ENCODE measurements at places on chromosomes 5 and 9.
A peak's percentile ranks its signal among the peaks of the same experiment; 100 is the strongest.

- peak; percentile 73 for DNase-seq
These were observed 3.2 kb downstream of the SH3PXD2B start for GRCh38 chr5:172450861-172451695.

- DNase-seq: peak; percentile 34
These were observed 63.3 kb upstream of the ZFR start for GRCh38 chr5:32507738-32508434.

GRCh38 chr5:14081791-14082190 is 61.4 kb upstream of the TRIO start:
- no peak for DNase-seq

GRCh38 chr5:87526131-87526530 is 113.4 kb upstream of the CCNH start:
- no peak for DNase-seq

DNA sequence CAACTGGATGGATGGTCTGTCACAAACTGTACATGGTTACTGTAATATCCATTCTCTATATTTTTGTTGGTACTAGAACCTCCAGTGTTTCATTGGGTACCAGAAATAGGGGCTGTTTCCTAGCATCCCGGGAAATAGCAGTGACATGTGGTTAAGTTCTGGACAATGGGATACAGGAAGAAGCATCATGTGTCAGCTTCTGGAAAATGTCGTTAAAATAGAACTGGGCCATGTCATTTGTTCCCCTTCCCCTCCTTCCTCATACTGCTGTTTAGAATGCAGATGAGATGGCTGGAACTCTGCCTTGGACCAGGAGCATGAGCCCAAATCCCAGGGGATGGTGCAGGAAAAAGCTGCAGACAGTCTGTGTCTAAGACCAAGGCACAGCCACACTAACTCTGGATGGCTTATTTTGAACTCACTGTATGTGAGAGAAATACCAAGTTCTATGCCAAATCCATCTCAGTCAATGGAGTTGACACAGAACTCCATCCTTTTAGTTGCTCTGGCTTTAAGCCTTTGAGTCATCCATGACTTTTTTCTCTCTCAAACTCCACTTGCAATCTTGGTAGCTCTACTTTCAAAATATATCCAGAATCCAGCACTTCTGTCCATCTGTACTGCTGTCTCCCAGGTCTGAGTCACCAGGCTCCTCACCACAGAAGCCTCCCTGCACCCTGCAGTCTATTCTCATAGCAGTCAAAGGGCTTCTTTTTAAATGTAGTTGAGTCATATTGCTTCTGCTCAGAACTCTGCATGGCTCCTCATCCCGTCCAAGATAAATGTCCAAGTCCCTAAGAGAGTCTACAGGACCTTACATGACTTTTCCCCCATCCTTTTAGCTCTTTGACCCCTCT is 184.2 kb downstream of the NSG2 start:
- DNase-seq: no peak

DNA sequence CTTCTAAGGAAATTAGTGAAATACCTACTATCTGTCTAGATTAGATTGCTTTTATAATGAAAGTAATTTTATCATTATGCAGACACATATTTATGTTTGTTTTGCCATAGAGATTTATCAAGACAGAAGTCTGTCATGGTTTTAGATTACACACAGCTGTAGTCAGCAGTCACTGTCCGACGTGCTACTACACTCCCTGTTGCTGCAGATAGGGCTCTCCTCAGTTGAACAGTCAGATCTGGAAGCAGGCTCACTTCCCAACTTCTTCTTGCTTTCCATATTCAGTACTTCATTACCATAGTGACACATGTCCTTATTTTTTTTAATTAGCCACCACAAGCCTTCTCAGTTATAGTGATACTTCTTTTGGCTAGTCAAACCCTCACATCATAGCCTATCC is 329.9 kb upstream of the ITGA1 start:
- DNase-seq: no peak

DNA sequence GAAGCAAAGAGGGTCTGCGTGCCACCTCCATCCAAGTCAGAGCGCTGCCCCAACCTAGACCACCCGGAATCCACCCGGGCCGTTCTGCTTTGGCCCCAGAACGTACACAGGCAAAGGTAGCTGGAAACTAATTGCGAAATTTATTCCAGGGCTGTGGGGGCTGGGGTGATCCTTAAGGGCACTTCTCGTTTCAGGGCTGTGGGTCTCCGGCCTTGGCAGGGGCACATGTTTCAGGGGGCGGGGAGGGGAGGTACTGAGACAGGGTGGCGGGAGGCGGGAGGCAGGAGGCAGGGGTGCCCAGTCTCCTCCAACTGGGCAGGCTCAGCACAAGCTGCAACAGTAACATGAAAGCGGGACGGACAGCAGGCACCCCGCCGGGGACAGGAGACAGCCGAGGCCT is 26.1 kb downstream of the NR5A1 start:
- DNase-seq: no peak

DNA sequence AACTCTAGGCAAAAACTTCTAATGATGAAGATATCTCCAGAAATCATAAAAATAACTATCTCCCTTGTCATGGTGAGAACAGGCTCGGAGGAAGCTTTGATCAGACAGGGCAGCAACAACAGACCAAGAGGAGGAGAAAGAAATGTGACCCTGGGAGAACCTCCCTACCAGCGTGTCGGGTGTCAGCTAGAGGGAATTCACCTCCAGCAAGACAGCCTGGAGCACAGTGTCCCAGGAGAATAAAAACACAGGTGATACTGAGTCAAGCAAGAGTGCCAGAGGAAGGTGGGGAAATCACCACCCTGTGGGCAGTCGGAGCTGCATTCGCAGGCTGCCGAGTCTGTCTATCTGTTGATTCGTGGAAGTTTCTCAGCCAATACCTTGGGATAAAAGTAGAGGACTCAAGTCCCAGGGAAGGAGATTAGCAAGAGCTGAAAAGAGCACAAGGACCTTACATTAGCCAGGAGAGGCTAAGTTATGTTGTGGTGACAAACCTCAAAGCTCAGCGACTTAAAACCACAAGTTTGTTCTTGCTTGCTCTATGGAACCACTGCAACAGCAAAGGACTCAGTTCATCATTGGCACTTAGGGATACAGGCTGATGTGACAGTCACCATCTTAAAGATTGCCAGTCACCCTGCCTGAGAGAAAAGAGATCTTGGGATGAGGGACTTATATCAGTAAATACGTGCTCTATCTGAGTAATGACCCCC is 598.3 kb downstream of the CCDC171 start:
- no peak for DNase-seq

- no peak for DNase-seq
These were observed 39.4 kb upstream of the RPL26L1 start for GRCh38 chr5:172919525-172920446.

- DNase-seq: no peak
These were observed 803.9 kb downstream of the TAF11L14 start for GRCh38 chr5:18438126-18438525.

DNA sequence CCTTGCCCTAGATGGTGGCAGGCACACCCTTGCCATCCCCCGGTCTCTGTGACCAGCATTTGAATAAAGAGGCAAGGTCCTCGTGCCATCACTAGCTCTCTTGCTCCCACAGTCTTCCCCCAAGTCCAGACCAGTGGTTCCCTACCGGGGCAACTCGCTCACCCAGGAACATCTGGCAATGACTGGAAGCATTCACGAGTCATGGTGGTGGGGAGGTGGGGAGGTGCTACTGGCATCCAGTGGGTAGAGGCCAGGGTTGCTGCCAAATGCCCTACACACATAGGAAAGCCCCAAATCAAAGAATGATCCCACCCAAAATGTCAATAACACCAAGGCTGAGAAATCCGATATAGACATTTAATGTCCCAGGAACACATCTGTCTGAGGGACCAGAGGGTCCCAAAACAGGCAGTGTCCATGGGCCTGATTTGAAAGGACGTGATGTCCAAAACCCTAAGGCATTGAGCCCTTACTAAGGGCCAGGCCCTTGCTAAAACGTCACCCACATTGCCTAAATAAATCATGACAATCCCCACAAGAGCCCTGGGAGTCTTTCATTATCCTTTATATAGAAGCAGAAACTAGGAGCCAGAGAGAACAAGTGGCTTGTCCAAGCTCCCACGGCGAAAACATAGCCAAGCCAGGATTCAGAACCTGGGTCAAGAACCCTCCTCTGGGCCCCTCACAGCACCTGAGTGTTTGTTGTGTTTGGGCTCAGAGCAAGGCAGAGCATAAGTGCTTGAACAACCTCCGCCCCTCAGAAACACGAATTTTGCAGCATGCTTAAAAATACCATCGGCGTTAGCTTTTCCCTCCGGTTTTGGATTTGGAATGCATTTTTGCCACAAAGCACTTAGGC is 119.3 kb upstream of the WWC1 start:
- no peak for DNase-seq

DNA sequence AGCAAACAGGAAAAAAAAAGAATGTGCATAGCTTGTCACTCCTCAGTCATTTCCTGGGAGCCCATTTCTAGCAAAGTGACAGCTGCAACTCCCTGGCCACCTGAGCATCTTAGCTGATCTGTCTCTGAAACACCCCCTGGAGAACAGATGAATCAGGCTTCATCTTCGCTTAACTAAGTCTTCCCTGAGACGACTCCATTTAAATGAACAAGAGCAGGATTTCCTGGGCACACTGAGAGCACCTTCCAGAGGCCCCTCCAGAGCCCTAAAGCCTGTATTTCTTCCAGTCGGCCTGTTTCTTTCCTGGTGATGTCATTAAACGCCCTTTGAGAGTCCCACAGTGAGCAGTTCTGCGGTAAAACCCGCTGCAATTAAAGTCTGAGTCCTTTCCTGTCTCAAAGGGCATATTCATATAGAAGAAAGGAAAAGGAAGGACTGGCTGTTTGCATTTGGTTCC is 13.9 kb downstream of the TGFBI start:
- peak; percentile 84 for DNase-seq

GRCh38 chr5:163532171-163533084 is 27.0 kb downstream of the MAT2B start:
- no peak for DNase-seq

- no peak for DNase-seq
These were observed 42.8 kb upstream of the GOLGA1 start for GRCh38 chr9:124983698-124984097.

- DNase-seq: no peak
These were observed 113.8 kb downstream of the ZNF462 start for GRCh38 chr9:106976772-106977171.

DNA sequence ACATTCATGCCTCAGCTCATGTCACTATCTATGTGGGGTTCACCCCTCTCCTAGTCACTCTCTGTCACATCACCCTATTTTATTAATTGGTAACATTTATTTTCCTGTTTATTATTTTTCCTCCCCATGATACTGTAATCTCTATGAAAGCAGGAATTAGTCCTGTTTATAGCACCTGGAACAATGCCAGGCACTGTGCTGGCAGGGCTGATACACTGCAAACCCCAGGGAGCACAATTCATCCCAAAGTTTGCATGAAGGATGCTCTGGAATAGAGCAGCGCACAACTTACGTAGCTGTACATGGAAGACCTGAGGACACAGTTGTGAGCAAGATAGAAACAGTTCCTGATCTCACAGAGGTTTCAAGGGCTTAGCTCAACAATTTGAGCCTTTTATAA is 103.2 kb downstream of the NSG2 start:
- no peak for DNase-seq

- DNase-seq: no peak
These were observed 8.9 kb downstream of the SRP19 start for GRCh38 chr5:112869948-112870347.

GRCh38 chr9:22111176-22111953 is 102.3 kb upstream of the CDKN2B start:
- DNase-seq: peak; percentile 22

DNA sequence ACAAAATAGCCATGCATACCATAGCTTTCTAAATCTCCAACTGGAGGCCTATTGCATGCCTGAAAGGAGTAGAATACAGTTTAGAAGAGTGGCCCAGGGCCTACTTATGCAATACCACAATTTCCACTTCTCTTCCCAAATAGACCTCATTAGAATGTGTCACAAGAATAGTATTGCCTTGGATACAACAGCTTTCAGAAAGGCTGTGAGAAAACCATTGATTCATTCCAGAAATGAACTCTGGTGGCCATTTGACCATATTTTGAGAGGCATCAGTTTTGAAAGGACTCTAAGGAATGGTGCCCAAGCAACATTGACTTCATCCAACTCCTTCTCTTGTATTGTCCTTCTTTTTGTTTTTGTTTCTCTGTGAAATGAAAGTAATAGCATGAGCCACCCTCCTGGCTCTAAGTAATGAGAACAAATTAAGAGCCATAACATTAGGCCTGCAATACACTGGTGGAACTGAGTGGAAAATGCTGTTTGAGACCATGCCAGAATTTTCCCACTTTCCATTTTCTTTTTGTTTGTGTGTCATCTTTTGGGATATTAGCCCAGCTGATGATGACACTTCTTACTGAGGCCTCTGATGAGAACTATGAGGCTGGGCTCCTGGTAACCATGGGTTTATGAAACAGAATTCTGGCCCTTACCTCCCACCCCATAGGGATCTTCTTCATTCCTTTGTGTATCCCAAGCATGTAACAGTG is 90.2 kb downstream of the TMEM174 start:
- no peak for DNase-seq

DNA sequence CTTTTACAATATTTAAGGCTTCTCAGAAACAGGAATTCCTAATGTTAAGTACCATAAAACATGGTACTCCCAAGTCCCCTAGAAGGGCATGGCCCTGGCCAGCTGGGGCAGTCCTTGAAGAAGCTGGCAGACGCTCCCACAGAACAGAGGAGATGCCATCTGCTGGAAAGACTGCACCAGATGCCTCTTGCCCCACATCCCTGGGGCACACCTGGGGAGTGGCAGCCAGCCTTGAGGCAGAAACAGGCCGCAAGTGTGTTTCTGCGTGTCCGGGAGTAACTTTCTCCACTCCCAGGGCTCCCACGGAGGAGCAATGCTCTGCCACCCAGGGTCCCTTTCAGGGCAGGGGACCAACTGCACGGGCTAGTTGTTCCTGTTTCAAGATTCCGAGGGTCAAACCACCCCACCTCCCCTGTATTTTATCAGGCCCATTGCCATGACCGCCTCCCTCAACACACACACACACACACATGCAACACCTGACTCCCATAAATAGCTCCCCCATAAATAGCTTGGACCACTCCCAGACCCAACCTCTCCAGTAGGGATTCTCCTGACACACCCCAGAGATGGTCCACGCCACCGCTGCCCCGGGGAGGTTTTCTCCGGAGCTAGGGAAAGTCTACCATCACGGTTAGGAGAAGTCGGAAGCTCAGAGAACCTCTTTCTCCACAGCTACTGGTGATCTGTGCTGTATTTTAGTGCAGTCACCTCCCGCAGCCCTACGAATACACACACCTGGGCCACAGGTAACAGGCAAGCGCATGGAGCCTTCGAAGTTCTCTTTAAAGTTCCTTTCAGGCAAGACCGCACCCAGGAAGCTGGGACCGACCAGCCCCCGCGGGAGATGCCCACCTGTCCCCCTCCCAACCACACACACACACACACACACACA is 1.5 kb downstream of the SPOCK1 start:
- DNase-seq: peak; percentile 4

GRCh38 chr5:96259151-96259772 is 173.8 kb downstream of the PCSK1 start:
- DNase-seq: peak; percentile 31
